ENCODE measurements at places on chromosomes 5 and 9.

GRCh38 chr9:97479496-97480159, 21.8 kb upstream of the TMOD1 start:
- no peak for DNase-seq

DNA sequence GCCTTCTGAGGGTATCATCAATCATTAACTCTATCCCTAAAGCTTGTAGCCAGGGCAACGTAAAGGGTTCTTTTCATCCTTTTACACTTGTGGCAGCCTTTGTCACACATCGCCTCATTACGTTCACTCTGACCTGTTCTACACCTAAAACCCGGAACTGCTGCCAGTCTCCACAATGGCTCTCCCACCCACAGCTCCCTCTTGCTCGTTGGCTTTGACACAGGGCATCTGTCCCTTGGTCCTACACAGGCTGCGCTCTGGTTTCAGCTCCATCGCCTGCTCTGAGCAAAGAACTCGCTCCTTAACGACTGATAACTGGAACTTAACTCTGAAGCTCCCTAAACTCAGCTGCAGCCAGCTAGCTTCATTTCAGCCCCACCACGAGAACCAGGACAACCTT, 112.8 kb upstream of the CTNND2 start:
- peak; percentile 55 for DNase-seq

GRCh38 chr9:16535555-16535954, 334.9 kb downstream of the BNC2 start:
- DNase-seq: no peak

GRCh38 chr5:73496984-73497457, 1.2 kb upstream of the BTF3 start:
- DNase-seq: peak; percentile 60

- no peak for DNase-seq
Observed at GRCh38 chr9:81414836-81415235, 274.5 kb downstream of the TLE1 start.

GRCh38 chr5:6261256-6261655, 117.1 kb downstream of the MED10 start:
- DNase-seq: no peak

- no peak for DNase-seq
Observed at GRCh38 chr5:87282269-87282668, 14.6 kb downstream of the RASA1 start.

GRCh38 chr5:151483647-151484046, 36.2 kb downstream of the SLC36A1 start:
- no peak for DNase-seq

GRCh38 chr5:9516591-9516990, 29.3 kb downstream of the SEMA5A start:
- no peak for DNase-seq

GRCh38 chr5:9051779-9052178, 494.1 kb downstream of the SEMA5A start:
- no peak for DNase-seq

GRCh38 chr9:116668970-116669695, 18.0 kb upstream of the TRIM32 start:
- DNase-seq: no peak

GRCh38 chr9:117723986-117724625, 19.9 kb downstream of the TLR4 start:
- DNase-seq: no peak

DNA sequence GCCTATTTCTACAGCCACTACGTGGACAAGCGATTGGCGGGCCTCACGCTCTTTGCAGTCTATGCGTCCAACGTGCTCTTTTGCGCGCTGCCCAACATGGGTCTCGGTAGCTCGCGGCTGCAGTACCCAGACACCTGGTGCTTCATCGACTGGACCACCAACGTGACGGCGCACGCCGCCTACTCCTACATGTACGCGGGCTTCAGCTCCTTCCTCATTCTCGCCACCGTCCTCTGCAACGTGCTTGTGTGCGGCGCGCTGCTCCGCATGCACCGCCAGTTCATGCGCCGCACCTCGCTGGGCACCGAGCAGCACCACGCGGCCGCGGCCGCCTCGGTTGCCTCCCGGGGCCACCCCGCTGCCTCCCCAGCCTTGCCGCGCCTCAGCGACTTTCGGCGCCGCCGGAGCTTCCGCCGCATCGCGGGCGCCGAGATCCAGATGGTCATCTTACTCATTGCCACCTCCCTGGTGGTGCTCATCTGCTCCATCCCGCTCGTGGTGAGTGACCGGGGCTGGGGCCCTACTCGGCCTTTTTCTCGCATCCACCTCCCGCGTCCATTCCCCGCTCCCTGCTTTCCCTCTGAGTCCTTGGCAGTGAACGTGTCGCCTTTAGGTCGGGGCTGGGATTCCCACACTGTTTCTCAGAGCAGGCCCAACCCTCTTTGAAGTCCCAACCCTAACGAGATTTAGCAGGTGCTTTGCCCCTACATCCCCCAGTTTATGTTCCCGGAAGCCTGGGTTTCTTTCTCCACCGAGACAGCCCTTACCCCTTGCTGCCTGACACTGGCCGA, 1.8 kb downstream of the PTGER4 start:
- no peak for DNase-seq

GRCh38 chr9:96116275-96117064, 185.5 kb downstream of the HSD17B3 start:
- DNase-seq: peak; percentile 46

GRCh38 chr5:44945743-44946142, 137.0 kb downstream of the MRPS30 start:
- DNase-seq: no peak

DNA sequence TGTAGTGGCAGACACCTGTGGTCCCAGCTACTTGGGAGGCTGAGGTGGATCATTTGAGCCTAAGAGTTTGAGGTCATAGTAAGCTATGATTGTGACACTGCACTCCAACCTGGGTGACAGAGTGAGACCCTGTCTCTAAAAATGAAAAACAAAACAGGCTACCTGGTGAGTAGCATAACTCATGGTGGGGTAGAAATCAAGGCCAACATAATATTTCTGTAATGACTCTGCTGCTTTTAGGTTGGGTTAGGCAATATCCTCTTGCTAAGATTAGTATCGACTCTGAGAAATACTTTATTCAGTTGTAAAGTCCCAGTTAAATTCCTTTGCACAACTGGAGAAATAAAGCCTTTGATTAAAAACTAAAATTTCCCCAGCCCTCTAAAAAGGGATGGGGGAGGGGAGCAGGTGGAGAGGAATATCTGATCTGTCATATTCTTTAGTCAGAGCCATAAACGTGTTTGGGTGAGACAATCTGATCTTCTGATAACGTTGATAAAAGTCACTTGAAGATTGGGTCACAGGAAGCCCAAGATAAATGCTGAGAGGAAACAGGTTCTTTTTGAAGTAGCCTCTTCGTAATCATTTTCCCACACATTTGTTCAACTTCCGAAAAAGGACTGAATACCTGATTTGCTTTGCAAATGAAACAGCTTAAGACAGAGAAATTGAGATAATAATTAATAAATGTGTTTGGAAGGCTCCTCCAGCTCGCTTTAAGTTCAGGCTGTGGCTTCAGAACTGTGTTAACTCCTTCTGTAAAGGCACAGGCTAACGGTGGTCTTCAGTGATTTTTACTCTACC, 14.9 kb downstream of the IL4 start:
- no peak for DNase-seq

DNA sequence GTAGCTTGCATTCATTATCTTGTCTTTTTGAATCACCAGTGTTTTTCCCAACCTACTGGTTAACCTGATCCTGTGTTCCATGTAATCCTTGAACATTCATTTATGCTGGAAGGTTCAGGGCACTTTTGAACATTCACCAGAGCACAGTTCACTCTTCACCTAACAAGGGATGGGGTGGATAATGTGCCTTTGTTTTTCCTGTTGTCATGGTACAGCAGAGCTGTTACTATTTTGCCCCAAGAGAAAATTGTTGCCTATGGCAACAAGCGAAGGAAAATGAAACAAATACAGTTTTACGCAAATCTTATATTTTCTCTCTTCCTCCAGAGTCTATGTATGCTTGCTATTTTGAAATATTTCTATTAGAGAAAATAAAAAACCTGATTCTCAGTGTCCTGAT, 60.3 kb upstream of the RIOK2 start:
- DNase-seq: no peak

- DNase-seq: no peak
Observed at GRCh38 chr9:104747245-104747564, 278 bp upstream of the NIPSNAP3A start.

DNA sequence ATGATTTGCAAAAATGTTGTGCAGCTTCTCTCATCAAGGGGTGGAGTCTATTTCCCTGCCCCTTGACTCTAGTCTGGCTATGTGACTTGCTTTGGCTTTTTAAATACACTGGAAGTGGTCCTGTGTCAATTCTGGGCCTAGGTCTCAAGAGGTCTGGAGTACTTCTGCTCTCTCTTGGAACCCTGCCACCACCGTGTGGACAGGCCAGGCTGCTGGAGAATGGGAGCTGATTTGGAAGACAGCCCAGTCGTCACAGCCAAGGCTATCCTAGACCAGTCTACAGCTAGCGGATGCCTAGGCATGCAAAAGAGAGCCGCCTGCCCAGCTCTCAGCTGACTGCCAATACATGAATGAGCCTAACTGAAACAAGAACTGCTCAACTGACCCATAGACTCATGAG, 56.7 kb upstream of the CLINT1 start:
- DNase-seq: peak; percentile 92

DNA sequence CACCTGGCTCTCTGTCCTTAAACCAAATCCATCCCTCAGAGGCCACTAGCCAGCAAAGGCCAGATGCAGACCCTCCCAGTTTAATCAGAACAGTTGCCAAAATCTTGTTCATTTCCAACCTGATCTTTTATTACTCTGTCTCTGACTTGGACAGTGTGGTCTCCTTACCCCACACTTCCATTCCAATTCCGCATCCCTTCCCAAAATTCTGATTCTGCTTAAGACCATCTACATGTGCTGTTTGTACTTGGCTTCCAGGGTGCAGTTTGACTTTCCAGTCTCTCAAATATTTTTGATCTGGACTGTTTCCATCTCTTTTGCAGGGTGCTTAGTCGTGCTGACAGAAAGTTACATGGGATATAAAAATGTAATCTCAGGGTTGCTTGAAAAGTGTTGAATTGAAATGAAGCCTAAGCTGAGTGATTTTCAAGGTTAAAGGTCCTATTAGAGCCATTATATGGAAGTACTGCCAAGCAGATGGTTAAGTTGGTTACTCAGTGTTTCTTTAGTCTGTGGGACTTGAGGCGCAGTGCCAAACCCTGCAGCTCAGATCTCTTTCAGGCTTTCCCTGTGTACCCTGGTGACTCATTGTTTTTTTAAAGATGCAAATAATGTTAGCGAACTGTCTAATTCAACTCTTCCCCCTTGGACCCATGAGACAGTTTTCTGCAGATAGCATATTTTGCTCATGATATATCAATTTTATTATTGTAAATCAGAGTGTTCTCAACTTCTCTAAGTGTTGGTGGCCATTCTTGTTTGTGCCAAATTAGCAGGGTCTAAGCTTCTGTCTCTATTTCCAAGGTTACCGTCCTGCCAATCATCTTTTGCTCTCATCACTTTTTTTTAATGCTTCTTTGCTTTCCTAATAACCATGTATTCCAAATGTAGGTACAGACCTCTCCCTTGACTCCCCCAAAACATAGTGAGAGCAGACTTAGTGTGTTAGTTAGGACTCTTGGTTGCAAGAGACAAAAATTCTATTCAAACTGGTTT, 18.2 kb upstream of the DCP2 start:
- DNase-seq: no peak

DNA sequence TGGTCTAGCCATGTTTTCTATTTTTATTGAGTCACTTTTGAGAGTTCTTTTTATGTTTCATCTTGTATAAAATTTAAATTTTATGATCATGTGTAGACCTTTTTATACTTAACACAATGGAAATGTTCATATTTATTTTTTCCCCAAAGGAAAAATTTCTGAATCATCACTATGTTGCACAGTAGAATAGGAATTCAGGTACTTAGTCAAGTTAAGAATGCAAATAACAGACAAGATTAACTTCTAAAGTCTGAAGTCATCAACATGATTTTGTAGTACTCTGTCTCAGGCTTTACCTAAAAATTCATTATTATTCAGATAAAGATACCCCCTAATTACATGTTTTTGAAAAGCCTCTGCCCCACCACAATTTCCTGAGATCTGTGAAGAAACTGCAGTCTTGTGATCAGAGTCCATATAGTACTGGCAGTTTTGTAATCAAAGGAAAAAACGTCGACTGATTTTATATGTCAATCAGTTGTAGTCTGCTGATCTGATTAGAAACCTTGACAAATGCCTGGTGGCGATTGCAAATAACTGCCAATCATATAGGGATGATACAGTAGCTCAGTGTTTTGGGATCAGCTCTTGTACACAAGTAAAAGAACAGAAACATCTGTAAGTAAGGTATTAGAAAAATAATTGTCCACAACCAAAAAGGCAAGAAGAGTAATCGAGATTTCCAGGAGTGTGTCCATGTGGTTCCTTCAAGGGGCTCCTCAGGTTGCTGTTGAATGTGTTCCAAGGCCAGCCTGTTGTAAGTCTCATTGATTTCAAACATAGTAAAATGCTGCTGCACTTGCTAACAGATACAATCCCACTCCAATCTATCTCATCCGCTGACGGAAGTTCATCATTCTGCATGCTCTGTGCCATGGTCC, 352.4 kb downstream of the ARRDC3 start:
- DNase-seq: no peak

DNA sequence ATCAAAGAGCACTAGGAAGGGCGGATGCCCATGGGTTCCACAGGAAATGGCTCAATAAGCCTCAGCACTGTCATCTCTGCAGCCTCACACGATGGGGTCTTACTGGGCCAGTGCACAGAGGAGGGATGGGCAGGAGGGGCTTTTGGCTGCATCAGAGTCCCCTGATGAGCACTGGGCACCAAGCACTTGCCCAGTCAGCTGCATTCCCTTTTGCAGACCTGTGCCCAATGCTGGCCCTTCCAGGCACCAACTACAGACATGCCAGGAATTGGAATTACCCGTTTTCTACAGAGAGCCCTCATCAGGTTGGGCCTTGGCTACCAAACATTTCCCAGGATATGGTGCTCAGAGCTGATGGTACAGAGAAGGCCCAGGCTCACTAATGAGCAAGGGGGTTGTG, 182.5 kb downstream of the HSPA4 start:
- no peak for DNase-seq

- no peak for DNase-seq
Observed at GRCh38 chr9:16514131-16514530, 356.3 kb downstream of the BNC2 start.

DNA sequence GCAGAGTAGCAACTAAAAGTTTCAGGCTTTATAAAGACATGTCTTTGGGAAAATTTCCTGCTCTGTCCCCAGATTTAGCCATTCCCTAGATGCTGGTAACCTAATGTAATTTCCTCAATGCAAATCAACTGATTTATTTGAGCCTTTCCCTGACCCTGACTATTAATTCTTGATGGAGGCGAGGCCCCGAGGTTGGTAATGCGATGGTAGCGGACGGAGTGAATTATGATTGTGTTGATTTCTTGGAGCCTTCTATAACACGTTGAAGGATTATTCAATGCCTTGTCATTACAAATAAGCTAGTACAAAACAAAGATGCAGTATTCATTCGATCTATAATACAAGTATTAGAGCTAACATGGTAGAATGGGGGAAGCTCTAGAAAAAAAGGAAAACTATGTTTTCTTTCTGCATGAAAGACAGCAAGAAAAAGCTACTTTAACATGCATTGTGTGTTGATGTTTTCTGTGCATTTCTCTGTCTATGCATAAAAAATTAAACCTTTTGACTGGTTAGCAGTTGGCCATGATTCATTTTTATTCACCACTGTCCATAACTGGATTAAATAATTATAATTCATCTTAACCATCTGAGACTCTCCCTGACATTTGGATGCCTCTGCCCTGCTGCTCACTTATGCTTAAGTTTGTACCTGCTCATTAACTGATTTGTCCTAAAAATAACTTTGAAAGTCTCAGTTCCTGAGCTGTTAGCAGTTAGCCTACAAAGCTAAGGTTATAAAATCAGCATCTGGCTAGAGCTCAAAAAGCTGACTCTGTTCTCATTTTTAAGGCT, 490.2 kb upstream of the NUDT12 start:
- peak; percentile 15 for DNase-seq

GRCh38 chr5:44565902-44566301, 176.7 kb upstream of the FGF10 start:
- no peak for DNase-seq

Data from cerebellar cortex (tissue), 1 donor.